ENCODE measurements at places on chromosomes 12 and 14.
A peak's percentile ranks its signal among the peaks of the same experiment; 100 is the strongest.

GRCh38 chr12:111819191-111820158 is 22.6 kb upstream of the MAPKAPK5 start:
- DNase-seq = no peak

GRCh38 chr12:95545731-95546490 is 5.4 kb downstream of the USP44 start:
- no peak for DNase-seq

GRCh38 chr14:59601056-59601455 is 24.4 kb upstream of the CCDC175 start:
- no peak for DNase-seq

- no peak for DNase-seq
Observed at GRCh38 chr14:63982629-63983028, 129.8 kb downstream of the SYNE2 start.

DNA sequence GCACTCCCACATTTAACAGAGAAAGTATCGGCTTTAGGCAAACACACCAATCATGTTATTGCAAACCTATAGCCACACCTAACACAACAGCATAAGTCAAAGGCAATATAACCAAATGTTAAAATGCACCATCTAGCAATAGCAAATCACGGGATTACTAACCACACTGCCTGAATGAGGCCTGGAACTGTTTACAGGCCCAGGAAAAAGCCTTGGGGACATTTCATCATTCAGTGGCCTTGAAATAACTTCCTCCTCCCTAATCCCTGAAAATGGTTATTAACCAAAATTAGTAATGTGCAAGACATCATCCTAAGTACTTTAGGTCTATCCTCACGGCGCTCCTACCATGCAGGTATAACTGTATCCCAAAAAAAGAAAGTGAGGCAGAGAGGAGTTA is 2.3 kb downstream of the GALC start:
- DNase-seq = no peak

- no peak for DNase-seq
Observed at GRCh38 chr12:122024132-122024785, 2.6 kb downstream of the BCL7A start.

DNA sequence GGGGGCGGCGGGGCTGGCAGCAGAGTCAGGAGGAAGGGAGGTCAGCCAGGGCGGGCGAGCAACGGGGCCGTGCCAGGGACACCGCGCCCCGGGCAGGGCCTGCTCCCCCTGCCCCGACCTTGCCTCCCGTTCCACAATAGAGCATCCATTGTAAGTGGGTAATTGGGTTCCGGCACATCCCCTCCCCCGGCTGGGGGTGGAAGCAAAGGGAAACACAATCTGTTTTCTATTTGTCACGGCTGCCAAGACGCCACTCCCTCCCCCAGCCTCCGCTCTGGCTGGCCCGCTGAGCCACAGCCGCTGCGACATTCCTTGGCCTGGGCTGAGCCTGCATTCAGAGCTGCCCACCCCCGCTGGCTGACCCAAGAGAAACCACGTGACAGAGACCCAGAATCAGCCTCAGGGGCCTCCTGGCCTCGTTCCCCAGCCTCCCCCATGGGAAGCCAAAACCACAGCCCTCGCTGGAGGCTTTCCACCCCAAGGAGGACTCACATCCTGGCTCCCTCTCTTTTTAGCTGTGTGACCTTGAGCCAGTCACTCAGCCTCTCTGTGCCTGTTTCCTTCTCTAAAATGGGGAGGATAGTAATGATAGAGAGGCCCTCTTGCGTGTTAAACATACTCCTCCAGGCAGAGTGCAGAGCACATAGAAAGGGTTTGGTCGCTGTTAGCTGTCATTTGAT is 117.6 kb downstream of the SCARB1 start:
- peak; percentile 19 for DNase-seq

DNA sequence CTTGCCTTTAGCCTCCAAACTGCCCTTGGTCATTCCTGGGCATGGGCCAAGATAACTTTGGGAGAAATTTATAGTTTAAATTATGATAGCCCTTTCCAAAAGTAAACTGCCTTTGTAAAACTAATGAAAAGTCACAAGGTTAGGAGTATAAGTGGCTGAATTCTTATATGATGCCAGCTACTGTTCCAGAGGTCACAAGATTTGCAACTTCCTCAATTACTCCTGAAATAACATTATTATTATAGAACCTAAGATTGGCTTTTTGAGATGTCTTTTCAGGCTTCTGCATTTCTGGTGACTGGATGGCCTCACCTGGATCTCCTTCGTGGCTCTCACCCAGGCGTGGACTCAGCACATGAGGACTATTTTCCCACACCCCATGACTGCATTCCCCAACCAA is 55.0 kb downstream of the OSBPL8 start:
- no peak for DNase-seq

- DNase-seq = no peak
Observed at GRCh38 chr14:102625564-102626296, 33.3 kb downstream of the RCOR1 start.

DNA sequence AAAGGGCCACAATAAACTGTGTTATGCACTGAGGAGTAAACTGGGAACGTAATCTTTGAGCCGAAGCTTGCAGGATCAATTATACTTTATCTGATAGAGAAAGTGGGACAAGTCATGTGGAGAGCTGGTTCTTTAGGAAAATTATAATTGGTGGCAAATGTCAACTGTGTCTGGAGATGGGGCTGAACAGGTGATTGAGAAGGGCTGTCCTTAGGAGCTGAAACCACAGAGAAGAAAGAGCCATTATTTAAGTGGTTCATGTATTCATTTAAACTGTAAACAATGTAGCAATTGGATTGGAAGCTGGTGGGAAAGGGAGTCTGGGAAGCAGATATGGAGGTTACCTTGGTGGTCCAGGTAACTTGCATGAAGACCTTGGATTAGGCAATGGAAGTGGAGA is 193.1 kb downstream of the NPAS3 start:
- DNase-seq = no peak

DNA sequence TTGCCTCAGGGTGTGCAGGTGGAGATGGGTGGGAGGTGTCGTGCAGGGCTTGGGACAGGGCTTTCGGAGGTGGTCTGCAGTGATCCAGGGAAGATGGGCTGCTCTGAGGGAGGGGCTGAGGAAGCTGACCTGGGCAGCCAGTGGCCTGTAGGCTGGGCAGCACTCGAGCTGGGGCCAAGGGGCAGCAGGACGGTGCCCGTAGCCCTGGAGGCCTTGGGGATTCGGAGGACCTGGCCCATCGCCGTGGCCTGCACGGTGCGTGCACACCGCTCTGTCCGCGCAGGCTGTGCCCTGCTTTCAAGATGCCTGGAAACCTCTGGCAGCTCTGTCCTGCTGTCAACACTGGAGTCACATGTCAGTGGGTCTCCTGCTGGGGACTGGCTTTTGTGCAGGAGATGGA is 9.1 kb downstream of the PACS2 start:
- no peak for DNase-seq

DNA sequence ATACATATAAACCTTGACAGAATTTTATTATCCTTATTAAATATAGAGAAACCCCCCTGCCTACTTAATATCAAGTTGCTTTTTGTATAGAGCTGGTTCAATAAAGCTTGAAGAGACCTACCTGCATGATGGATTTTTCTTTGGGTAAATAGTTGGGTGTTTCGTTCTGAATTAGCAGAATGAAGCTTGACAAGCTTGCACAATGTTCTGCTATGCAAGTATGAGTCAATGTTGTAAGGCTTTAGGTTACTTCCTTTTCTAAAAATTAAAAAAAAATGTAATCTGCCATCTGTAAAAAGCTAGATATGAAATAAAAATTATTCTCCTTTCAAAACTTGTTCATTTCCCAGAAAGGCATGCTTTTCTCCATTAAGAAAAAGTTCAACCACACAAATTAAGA is 1662.6 kb upstream of the SEL1L start:
- no peak for DNase-seq

DNA sequence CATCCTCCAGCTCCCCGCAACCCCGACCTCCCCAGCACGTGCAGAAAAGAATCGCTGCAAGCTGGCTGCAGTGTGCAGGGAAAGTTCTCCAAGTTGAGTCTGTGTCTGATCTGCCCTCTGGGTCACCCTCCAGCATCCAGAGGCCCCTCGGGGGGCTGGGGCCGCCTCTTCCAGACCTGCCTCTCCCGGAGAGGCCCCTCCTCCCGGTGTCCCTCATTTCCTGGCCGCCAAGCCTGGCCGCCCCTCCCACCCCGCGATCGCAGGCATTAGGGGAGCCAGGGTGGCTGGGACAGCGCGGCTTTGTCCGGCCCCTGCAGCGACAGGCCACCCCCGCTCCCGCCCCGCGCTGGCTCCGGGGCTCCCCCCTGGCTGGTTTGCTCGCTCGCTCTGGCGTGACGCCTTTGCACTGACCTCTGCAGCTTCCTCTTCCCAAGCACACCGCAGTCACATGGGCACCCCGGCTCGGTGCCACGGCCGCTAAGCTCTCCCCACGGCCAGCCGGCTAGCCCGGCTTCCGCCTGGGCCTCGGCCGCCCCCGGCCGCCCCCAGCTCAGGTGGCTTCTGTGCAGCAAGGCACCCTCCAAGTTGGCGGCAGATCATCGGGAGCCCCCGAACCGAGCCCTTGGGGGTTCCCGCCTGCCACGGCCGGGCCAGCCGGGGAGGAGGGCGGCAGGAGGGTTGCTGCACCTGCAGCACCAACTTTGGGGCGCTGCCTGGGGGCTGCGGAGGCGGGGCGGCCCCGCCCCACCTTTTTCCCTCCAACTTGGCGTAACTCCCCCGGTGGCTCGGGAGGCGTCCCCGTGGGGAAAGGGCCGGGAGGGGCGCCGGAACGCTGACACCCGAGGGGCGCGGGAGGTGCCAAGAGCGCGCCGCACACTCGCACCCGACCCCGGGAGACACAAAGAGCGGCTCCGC is 43.7 kb downstream of the KDM2B start:
- peak; percentile 84 for DNase-seq
